ENCODE measurements at places on chromosomes 16 and 17. TPM values are rescaled to one million over a fixed set of nuclear protein-coding genes. Genes with fewer than 3 reads are reported as not detected.

DNA sequence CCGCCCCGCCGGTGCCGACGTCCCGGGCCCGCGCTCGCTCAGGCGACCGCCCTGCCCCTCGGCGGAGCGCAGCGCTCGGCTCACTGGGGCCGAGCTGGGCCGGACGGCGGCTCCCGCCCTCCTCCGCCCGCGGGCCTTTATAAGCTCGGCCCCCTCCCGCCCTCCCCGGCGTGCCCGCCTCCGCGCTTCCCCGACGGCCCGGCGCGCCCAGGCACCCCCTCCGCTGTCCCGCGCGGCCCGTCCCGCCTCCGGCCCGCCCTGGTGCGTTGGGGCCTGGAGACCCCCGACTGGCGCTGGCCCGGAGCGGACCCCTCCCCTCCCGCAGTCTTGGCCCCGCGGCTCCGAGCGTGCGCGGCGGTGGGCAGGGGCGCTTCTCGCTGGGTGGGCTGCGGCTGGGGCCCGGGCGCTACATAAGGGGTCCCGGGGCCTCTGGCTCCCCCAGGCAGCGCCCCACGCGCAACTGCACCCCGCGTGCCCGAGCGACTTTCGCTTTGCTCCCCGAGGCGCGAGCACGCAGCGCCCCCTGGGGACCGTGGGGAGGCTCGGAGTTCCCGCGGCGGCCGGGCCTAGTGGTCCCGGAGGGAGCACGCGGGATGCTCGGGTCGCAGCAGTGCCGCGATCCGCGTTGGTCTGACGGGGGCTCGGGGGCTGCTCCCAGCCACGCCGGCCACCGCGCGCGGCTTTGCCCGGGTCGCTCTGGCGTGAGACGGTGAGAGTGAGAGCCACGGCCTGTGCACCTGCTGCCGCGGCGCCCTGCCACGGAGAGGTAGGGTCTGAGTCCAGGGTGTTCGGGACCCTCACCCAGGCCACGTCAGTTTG, at the start of gene PIEZO1:
PIEZO1 (minus strand) TSS at position 115 of the 819 bp plus-strand sequence. CDS start 256 bp downstream, outside the sequence.
- DNase-seq = peak; percentile 85

- DNase-seq = no peak
Measured at GRCh38 chr17:27899525-27899924, 6.4 kb upstream of the LYRM9 start.

- DNase-seq = no peak
Measured at GRCh38 chr16:85570213-85570734, 42.8 kb upstream of the GSE1 start.

DNA sequence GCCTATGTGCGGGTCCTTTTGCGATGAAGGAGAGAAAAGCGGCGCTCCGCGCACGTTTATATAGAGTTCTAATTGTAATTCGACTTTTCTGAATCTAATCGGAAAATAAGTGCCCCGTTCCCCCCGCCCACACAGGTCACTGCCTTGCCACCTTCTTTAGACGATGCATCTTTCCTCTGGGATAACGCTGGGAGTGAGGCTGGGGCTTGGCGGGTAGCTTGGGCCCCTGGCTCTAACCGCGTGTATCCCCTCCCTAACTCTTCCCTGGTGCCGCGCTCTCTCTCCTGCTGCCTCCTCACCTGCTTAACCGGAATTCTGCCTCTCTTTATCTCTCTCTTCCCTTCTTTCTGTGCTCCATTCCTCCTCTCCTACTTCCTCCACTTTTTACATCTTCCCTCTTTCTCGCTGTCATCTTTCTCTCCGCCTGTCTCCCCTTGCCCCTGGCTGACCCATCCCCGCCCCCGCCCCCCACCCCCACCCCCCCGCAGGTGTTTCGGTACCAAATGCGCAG, 2.6 kb downstream of the LHX1 start:
- no peak for DNase-seq

DNA sequence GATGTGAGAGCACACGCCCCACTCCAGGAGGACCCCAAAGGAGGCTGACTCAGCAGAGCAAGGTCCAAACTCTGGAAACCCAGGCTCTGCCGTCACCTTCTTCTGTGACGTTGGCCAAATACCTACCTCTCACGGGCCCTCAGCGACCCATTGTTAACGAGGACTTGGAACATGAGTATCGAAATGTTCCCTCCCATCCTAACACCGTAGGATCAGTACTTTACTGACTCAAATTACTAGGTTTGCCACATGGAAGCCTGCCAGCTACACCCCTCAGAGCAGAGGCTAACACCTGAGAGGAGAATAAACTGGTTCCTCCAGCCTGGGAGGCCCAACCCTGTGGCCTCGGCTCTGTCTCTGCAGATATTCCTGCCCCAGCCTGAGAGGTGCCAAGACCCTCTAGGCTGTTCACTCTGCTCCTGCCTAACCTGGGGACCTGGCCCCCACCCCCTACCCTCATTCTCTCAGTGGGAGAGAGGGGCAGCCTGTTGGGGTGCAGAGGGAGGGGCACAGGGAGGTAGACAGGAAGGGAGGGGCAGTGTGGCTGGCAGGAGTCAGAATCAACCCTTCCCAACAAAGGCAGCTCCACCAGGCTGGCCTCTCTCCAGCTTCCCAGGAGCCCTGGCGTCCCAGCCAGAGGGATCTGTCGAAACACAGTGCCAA, 4.4 kb downstream of the PITPNM3 start:
- DNase-seq = no peak

- DNase-seq = no peak
Measured at GRCh38 chr17:46935658-46936266, 12.8 kb downstream of the GOSR2 start.

- peak; percentile 42 for DNase-seq
Measured at GRCh38 chr17:30378241-30378824, 394 bp upstream of the CPD start.

- DNase-seq = no peak
Measured at GRCh38 chr17:39600288-39600996, 7.3 kb downstream of the NEUROD2 start.

DNA sequence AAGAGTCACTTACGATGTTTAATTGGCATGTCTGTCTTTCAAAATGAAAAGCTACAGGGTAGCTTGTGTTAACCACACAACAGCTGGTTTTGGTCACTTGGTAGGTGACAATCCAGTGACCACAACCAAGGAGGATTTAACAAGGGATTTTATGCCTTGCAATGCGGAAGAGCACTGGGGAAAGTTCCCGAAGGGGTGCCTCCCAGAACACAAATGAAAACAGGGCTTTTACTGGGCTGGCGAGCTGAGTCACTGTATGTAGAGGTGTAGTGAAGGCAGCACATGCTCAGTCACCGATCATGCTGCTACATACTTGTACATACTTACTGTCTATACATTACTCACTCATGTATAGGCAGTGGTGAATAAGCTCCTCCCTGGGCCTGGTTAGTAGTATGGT, 483.5 kb downstream of the CDH13 start:
- no peak for DNase-seq

DNA sequence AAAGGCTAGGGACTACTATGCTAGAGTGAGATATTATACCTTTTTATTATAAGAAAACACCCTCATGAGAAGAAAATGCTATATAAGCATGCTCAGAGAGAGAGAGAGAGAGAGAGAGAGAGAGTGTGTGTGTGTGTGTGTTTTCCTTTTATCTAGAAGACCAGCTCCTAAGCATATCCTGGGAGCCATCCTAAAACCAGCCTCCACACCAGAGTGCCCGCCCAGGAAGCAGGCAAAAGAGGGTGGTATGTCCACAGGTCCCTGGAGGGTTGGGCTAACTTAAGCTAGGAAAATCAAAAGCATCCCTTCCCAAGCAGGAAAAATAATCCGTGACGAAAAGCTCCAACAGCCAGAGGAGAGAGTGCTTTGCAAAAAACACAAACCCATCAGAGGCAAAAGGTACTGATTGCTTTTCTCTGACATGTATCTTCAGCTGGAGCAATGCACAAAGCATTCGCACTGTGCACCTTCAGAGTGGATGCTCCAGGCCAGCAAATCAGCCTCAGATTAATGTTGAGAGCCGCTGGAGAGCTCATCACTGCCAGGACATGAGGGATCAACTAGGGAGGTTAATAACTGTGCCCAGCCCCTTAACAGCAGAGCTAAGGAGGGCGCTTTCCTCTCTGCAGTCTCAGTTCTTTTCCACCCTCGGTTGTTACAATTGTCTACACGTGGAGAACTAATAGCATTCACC, 125.1 kb downstream of the SLC39A11 start:
- no peak for DNase-seq

DNA sequence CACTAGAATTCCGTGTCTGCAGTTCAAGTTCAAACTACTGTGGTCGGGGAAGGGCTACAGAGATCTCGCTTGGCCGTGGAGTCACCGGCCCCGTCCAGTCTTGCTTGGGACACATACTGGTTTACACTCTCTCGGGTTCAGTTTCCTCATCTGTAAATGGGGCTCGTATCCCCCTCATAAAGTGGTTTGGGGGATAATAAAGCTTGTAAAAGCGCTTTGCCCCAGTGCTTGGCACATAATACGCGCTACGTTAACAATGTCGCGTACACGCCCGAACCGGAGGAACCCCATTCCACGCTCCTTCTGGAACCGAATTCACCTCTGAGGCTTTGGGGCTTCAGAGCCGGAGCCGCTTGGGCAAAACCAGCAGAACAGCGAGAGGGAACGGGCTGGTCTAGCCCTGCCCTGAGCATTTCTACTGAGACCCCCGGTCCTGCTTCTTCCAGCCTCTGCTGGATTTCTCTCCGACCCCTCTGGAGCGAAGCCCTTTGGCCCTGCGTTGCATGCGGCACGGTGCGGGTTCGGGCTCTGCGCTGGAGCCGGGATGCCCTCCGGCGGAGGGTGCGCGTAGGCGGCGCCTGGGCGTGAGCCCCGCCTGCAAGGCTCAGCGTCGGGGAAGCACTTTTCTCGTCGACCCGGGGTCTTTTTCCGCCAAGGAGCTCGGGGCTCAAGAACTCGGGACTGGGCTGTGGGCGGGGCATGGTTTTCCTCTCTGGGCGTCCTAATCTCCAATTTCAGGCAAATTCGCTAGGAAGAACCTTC, 26.1 kb upstream of the HOXB13 start:
- no peak for DNase-seq

DNA sequence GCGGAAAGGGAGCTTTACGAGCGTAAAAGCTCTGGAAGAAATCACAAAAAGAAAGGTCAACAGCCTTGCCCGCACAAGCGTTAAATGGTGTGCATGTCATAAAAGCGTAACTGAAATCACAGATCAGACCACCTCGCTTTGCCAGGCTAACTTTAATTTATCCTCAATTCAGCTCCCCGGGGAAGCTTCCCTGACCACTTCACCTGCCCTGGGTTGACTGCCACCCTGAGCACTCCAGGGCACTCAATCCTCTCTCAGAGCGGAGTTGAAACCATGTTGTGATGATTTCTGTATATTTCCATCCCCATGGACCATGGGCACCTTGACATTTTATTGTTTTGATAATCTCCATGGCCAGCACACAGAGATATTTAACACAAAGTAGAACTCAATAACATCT, 16.1 kb upstream of the NAGS start:
- no peak for DNase-seq

Gene TMEM238L
- total RNA-seq = 4.2 TPM

Gene SCARF1
- 10.9 TPM for total RNA-seq

Gene PHLPP2
- total RNA-seq = 5.5 TPM

Gene CCL16
- 22.3 TPM for total RNA-seq

Gene NPIPB13
- 1.5 TPM for total RNA-seq

Gene APOBR
- total RNA-seq = 1.3 TPM

All from liver (tissue), 10 donors.